Memory B cell (primary cell): ENCODE measurements at places on chromosomes 3 and 15.

DNA sequence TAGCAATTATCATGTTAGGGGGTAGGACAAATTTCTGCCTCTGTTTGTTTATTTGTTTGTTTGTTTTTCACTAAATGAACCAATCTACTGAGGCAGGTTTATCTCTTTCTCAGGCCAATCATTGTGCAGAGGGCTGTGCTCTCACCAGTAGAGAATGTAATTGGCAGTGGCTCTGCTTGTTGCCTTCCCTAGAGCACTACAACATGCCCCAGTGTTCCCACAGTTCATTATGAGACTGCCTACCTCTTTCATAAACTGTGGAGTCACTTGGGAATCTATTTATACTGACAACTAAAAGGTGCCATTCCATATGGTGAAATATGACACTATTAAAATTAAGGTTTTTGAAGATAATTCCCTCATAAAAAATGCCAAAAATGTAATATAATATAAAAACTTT lies 196.3 kb upstream of the ALCAM start:
- no peak for DNase-seq

DNA sequence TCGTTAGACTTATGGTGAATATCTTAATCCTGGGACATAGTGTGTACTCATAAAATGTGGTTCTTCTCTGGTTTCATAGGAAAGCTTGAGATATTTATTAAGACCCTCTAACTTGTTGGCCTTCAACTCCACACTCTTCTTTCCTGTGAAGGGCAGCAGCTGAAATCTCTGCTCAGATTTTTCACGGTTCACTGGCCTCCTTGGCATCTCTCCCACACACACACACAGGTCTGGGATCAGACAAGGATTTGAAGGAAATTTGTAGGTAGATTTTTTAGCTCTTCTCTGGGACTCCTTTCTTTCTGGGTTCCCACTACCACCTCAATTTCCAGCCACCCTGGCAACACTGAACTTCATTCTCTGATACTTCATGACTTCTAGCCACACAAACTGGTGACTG lies 70.2 kb downstream of the MYRIP start:
- no peak for DNase-seq

- DNase-seq = no peak
Observed at GRCh38 chr15:94587113-94587512, 355.8 kb downstream of the MCTP2 start.

DNA sequence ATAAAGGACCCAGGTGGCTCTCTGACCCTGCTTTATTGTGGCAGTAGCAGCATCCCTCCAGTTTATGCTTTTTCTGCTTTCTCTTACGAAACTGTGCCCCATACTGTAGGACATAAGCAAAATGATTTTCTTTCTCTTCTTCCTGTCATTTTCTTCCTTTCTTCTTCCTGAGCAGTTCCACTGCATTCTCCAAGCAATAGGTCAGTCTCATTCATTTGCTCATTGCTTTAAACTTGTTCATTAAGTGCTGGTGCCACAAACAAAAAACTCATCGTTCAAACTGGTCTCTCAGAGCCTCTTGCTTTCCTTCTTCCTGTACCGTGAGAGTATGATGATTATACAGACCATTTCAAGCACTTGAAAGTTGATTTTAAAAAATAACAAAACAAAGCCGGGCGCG lies 66.8 kb downstream of the PDE8A start:
- DNase-seq = no peak

DNA sequence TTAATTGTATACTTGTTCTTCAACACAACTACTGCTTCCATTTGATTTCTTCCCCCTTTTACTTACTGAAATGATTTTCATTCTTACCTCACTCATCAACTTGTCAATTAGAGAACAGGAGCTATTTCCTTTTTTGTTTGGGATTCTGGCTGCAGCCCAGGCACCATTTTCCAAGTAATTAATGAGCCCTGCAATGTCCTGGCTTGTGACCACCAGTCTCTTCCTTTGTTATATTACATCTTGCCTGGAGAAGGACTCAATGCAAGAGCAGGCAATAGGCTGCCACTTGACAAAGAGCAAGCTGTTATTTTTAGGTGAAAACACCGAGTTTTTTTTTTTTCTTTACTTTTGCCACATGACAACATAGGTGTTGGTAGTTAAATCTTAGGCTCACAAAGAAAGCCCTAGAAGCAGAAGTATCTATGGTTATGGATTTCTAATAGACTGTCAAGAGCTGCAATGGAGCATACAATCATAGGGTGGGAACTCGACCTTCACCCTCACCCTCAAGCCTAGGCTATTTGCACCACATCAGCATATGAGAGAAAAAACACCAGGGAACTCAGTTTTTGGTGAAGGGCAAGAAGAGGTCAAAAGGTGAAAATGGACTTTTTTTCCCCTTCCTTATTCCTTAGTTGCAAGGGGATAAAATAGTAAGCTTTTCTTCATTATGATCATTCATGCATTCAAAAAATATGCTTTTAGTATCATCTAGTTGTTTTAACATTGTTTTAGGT lies 114.9 kb downstream of the TNIK start:
- no peak for DNase-seq

- no peak for DNase-seq
Observed at GRCh38 chr15:58096529-58097084, 31.1 kb upstream of the ALDH1A2 start.

- no peak for DNase-seq
Observed at GRCh38 chr15:69313432-69314000, 14.8 kb downstream of the PAQR5 start.
